ENCODE measurements at places on chromosomes 3 and 15.
A peak's percentile ranks its signal among the peaks of the same experiment; 100 is the strongest.

- no peak for DNase-seq
Measured at GRCh38 chr3:13105896-13106250, 32.6 kb upstream of the IQSEC1 start.

GRCh38 chr15:57545995-57546394 is 45.7 kb upstream of the MYZAP start:
- DNase-seq: no peak

DNA sequence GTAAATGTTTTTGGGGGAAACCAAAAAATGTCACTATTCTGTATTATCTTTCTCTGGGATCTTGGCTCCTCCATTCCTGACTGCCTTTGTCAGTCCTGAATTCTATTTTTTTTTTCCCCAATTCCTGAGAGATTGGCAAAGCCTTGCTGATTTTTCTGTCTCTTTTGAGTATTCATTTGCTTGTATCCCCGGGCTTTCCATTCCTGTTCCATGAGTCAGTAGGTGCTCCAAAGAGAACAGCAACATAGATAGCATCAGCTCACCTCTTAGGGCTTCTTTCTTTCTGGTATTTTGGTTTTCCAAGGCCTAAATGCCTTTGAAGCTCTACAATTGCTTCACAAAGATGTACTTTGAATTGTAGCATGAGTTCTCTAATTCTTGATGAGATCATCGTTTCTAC is 271.7 kb upstream of the LRRC3B start:
- DNase-seq: no peak

DNA sequence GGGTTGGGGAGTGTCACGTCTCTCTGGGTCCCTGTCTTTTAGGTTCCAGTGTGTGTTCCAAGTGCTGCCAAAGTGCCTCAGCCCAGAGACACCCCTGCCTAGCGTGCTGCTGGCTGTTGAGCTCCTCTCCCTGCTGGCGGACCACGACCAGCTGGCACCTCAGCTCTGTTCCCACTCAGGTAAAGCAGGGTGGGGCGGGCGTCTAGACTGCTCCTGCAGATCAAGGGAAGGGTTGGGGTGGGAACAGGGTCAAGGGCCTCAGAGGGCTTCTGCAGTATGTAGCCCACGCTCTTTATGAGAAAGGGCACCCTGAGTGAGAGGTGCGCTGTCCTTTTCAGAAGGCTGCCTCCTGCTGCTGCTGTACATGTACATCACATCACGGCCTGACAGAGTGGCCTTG is 17.2 kb downstream of the ATRIP start:
- no peak for DNase-seq

- DNase-seq: peak; percentile 92
Measured at GRCh38 chr3:196632046-196632751, 7.3 kb upstream of the NRROS start.

- no peak for DNase-seq
Measured at GRCh38 chr15:88482263-88482662, 14.8 kb downstream of the MRPS11 start.
